ENCODE measurements at places on chromosomes 1 and 21. TPM values are rescaled to one million over a fixed set of nuclear protein-coding genes. Genes with fewer than 3 reads are reported as not detected.

Gene CFHR2
- not detected for total RNA-seq

Gene NUF2
- 24.1 TPM for total RNA-seq

Gene VASH2
- total RNA-seq, result 184 TPM

Gene SLAMF1
- not detected for total RNA-seq

Gene NBPF20
- 0.37 TPM for total RNA-seq

DNA sequence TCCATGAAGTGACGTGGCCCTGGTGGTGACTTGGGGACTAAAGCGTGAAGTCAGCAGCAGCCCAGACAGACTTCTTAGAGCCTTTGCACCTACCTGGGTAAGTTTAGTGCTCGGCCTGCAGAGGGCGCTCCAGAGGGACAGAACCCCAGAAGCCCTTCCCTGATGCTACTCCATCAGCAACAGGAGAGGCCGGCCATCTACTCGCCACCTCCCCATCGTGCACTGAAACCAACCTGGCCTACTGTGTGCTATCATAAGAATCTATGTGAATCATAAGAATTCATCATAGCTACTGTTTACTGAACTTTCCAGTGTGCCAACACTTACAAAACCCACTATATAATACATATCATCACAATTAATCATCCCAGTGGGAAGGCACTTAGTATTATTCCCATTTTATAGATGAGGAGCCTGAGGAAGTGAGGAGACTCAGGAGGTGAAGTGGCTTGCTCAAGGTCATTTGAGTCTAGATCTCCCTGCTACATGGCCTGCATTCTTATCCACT, 7.9 kb upstream of the EDN2 start:
- no peak for DNase-seq

- DNase-seq, result no peak
These were observed 11.5 kb upstream of the CFAP45 start for GRCh38 chr1:159911326-159912070.

DNA sequence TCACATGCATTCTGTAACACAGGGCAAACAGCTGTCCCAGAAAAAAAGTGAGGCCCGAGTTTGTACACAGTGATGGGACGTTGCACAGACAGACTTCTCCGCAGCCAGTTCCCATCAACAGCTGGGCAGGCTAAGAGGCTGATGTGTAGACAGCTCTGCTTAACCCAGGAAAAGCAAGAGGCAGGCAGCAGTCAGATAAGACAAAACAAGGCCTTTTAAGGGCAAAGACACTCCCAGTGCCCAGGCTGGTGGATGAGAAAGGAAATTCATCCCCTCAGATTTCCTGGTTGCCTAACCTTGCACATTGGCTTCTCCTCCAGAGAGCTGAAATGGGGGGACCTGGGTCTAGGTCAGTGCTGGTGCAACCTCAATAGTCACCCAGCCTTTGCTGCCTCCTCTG, 17.2 kb upstream of the PHLDA3 start:
- no peak for DNase-seq

DNA sequence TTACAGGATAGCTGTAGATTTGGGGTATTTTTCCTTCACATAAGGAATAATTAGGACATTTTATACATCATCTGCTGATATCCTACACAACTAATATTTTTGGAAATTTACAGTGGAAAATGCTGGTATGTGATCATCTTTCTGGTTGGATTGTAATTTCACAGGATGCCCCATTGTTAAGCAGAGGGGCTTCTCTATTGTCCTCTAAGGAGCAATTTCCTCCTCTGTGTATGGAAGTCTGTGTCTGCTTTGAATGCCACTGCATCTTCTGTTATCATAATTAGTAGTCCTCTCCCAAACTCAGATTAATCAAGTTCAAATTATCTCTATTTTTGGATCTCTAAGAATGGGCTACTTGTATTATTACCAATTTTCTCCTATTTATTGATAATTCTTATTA, 988.1 kb upstream of the B3GALT2 start:
- no peak for DNase-seq

- DNase-seq, result no peak
These were observed 151.7 kb downstream of the LYPLAL1 start for GRCh38 chr1:219325368-219325742.

DNA sequence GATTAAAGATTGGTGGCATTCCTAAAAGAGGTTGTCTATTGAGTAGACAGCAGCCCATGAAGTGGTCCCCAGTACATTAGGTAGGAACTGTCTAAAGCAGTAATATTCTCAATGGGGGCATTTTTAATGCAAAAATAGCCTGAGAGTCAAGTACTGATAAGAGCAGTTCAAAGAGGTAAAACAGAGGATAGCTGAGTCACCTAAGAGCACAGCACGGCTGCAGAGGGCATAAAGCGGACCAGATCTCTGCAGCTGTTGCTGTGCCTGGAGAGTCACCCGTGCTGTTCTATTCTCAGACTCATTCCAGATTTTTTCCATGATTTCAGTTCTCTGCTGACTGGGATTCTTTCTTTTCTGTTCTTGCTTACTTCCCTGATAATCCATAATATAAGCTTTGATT, 313.2 kb downstream of the OLFM3 start:
- no peak for DNase-seq

DNA sequence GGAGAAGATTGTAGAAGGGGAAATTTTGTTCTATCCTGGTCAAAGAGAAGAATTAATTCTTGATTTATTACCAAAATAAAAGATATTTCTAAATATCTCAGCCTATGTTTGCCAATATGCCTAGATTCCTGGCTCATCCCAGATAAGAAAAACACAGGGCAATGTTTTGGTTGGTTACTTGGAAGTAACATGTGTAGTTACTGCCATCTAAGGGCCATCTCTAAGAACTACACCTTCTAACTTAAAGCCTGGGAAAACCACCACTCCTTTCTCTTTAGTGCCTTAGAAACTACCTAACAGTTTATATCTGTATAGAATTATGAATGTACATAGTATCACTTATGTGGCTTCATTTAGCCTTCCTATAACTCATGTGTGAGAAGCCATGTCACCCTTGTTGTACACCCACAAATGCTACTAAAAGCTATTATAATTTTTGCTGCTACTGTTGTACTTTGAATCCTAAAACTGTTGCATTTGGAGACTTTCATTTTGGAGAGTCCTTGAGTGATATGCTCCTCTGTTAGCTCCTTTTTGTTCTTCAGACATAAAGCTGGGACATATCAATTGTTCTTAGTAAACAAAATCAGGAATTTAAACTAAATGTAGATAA, 4.5 kb downstream of the AIM2 start:
- no peak for DNase-seq

- no peak for DNase-seq
These were observed 54.3 kb downstream of the TLR5 start for GRCh38 chr1:223088713-223089240.

DNA sequence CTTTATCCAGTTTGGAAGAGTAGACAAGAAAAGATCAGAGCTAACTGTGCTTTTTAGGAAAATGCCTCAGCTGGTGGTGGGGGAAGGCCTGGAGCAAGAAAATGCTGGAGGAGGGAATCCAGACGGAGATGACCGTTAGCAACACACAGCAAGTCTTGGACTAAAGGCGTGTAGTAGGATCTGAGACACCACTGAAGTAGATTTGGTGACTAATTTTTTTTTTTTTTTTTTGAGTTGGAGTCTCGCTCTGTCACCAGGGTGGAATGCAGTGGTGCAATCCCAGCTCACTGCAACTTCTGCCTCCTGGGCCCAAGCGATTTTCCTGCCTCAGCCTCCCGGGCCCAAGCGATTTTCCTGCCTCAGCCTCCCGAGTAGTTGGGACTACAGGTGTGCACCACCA, 41.2 kb downstream of the LPAR3 start:
- no peak for DNase-seq

DNA sequence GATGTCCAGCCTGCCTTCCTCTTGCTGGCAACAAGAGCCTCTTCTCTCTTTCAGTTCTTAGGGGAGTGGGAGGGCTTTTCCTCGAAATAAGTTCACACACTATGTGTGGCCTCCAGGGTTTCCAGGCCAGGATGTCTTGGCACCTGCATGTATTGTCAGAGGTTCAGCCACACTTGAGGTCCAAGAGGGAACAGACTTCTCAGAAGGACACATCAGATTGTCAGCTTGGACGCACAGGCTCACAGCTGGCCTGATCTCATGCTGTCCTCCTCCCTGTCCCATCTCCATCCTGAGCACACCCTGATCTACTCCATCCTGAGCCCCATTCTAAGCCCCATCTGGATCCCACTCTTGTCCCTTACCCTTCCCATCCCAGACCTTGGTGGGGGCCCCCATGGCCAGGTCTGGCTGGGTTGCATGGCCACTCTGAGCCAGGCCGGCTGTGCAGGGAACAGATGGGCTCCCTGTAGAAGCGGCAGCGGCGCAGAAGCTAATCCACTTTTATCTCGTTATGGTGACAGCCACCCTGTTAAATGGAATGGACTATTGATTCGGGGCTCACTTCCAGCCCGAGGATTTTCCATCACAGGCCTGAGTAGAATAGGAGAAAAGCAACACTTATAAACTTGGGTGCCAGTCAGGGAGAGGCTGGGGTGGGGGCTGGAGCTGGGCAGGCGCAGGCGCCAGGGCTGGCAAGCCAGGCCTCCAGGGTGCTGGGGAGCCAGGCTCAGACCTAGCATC, 85.1 kb upstream of the CSF3R start:
- no peak for DNase-seq

DNA sequence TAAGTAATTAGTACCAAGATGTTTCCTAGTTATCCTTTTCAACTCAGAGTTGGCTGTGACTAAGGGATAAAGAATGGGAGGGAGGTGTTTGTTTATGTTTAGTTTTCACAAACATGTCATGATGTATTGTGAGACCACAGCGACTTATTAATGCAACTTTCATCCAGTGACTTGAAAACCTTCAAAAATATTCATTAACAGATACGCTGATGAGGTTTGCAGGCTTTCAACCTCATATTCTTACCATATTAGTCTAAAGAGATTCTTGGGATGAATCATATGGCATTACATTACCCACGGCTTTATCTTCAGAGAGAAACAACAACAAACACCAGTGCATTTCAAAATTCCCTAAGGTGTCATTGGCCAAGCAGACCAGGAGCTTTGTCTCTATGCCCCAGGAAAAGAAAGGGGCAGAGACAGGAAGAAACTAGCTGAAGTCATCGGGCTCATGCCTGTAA, 36.4 kb downstream of the PALMD start:
- DNase-seq, result no peak

DNA sequence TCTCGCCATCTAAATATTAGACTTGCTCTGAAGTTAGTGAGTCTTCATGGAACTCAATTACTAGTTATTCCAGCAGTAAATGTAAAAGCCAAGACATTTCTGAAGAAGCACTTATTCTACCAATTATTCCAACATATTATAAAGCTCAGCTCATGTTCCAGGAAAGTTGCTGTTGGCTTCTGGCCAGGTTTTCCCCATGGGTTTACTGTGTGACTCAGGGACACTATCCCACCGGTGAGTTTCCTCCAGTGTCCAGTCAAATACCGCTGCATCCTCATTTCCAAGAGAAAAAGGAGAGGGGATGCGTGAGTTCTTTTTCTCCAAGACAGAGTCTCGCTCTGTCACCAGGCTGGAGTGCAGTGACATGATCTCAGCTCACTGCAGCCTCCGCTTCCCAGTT, 9.2 kb upstream of the HHIPL2 start:
- DNase-seq, result no peak
